Mesendoderm (in vitro differentiated cells): ENCODE measurements at places on chromosomes 1 and 21.
A peak's percentile ranks its signal among the peaks of the same experiment; 100 is the strongest.

DNA sequence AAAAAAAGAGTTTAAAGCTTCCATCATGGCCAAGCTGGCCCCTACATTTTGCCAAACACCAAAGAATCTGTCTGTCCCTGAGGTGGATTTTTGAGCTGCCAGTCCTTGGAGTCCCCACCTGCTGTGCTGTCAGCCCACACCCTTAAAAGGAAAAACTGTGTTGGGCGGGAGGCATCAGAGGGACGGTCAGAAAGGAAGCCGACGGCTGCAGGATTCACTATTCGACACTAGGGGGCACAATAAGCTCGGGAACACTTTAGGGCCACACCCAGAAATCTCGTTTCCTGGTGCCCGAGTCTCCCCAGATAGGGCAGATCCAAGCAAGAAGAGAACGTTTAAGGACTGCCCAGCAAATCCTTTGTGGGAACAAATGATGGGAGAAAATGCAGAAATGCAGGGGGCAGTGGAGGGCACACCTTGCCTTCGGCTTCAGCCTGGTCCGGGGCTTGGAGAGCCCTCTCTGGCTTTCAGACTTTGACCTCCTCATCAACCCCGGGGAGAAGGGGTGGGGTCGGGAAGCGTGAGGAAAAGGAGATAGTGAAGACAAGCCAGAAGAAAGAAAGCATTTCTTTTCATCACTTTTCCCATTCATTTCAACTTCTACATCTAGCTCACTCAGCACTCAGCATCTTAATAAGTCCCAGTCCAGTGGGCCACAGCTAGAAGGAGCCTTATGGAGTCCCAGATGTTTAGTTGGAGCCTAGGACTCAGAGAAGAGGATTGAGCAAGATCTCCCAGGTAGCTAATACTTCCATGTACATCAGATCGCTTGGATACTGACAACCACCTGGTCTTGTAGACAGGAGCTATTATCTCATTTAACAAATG is 5.0 kb upstream of the CTTNBP2NL start:
- H3K27me3 ChIP-seq, result no peaks in the 10 kb centered on the region
- peaks cover 2% of the 10 kb centered on the region for H3K4me1 ChIP-seq
- DNase-seq, result peak; percentile 97
- no peak overlapping the region for H3K4me3 ChIP-seq
- H3K27ac ChIP-seq, result no peak overlapping the region

DNA sequence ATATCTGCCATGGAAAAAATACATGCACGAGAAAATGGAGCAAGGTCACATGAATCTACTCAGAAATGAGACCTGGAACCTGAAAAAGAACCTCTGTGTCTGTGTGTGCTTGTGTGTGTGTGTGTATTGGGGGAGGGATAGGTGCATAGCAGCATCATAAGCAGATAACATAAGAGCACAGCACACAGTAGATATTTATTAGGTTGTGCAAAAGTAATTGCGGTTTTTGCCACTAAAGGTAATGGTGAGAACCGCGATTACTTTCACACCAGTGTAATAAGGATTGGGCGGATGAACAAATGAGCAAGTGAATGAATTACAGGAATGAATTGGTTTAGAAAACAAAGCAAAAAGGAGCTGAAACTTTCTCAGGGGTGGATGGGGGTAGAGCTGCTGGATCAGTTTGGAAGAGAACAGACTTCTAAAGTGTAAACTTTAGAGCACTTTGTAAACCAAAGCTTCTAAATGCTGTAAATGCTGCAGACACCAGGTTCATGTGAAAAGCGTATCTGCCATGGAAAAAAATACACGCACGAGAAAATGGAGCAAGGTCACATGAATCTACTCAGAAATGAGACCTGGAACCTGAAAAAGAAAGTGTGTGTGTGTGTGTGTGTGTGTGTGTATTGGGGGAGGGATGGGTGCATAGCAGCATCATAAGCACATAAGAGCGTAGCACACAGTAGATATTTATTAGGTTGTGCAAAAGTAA is 156.9 kb downstream of the TOMM20 start:
- no peaks in the 10 kb centered on the region for H3K36me3 ChIP-seq
- H3K4me3 ChIP-seq, result no peak overlapping the region
- peaks cover 22% of the 10 kb centered on the region for H3K4me1 ChIP-seq
- peak overlapping the region; percentile 71 for H3K27ac ChIP-seq

- H3K27me3 ChIP-seq, result no peaks in the 10 kb centered on the region
- H3K36me3 ChIP-seq, result no peaks in the 10 kb centered on the region
- no peak overlapping the region for H3K27ac ChIP-seq
- H3K4me1 ChIP-seq, result peaks cover 7% of the 10 kb centered on the region
- DNase-seq, result no peak
Observed at GRCh38 chr1:93692451-93692861, 10.8 kb upstream of the BCAR3 start.

- no peak overlapping the region for H3K27ac ChIP-seq
- no peaks in the 10 kb centered on the region for H3K27me3 ChIP-seq
- H3K4me1 ChIP-seq, result no peaks in the 10 kb centered on the region
- no peak overlapping the region for H3K4me3 ChIP-seq
- H3K36me3 ChIP-seq, result no peaks in the 10 kb centered on the region
Observed at GRCh38 chr1:212452323-212453155, 19.8 kb downstream of the NENF start.

DNA sequence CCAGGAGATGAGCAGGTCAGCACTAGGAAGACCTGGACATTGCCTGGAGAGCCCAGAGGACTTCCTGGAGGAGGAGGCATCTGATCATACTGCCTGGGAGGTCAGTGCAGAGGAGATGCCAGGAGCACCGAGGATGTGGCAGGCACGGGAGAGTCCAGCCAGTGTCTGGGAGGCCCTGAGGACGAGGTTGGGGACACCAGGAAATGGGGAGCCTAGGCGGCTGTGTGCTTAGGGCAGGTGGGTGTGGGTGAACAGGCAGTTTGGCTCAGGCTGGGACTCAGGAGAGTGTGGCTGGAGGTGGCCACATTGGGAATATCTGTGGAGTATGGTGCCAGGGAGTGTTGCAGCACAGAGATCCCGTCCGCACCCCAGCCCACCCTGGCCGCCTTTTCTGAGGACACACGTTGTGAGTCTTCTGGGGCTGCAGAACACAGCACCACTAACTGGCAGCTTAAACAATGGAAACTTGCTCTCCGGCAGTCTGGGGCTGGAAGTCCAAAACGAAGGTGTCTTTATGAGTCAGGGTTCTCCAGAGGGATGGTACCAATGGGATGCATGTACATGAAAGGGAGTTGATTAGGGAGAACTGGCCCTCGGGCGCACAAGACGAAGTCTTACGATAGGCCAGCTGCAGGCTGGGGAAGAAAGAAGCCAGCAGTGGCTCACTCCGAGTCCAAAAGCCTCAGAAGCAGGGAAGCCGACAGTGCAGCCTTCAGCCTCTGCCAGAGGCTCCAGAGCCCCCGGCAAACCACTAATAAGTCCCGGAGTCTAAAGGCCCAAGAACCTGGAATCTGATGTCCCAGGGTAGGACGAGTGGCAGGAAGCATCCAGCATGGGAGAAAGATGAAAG is 58.0 kb downstream of the FAAP20 start:
- no peaks in the 10 kb centered on the region for H3K36me3 ChIP-seq
- no peaks in the 10 kb centered on the region for H3K27me3 ChIP-seq
- H3K4me1 ChIP-seq, result peaks cover 4% of the 10 kb centered on the region
- no peak overlapping the region for H3K27ac ChIP-seq

- H3K27me3 ChIP-seq, result no peaks in the 10 kb centered on the region
- peaks cover 3% of the 10 kb centered on the region for H3K4me1 ChIP-seq
- H3K27ac ChIP-seq, result no peak overlapping the region
Observed at GRCh38 chr21:42836767-42837301, 42.5 kb downstream of the WDR4 start.

DNA sequence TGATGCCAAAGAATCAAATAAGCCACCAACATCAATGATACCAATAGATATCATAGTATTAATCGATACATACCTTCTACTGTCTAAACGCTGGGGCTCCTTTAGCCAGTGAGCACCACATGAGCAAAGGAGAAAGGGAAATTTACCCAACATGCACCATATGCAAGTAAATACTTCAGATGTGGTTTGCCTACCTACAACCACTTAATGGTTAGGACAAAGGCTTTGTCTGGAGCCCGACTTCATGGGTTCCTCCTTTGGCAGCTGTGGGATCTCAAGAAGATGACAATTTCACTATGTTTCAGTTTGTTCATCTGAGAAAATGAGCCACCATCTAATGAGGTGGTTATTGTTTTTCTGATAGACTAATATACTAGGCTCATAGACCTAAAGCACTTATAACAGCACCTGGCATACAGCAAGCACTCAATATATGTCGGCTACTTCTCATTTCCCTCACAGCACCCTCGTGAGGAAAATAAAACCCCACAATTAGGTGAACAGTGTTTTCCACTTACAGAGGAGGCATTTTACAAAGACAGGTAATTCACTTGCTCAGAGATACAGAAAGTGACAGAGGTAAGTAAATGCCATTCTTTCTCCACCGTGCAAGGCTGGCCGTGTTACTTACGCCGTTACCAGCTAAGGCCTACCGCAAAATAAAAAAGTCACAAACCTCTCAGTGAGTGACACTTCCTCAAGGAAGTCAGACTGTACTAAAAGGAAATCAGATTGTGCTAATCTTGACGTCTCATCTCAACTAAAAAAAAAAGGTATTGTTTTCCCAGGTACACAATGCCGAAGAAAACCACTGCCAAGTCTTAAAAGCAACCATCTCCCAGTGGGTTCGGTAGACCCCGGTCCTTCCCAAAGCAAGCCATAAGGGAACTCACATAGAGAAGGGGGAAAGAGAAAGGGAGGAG is 1.6 kb downstream of the TTC13 start:
- H3K4me1 ChIP-seq, result peaks cover 3% of the 10 kb centered on the region
- no peaks in the 10 kb centered on the region for H3K36me3 ChIP-seq
- H3K27me3 ChIP-seq, result no peaks in the 10 kb centered on the region
- H3K27ac ChIP-seq, result no peak overlapping the region
- H3K4me3 ChIP-seq, result no peak overlapping the region

GRCh38 chr1:213326281-213327016 is 275.4 kb downstream of the RPS6KC1 start:
- no peaks in the 10 kb centered on the region for H3K36me3 ChIP-seq
- no peaks in the 10 kb centered on the region for H3K27me3 ChIP-seq
- H3K4me1 ChIP-seq, result peaks cover 6% of the 10 kb centered on the region
- no peak for DNase-seq
- H3K4me3 ChIP-seq, result no peak overlapping the region

GRCh38 chr21:38628349-38628748 is 130.1 kb upstream of the ERG start:
- no peak overlapping the region for H3K4me3 ChIP-seq
- DNase-seq, result peak; percentile 23
- H3K27ac ChIP-seq, result no peak overlapping the region
- H3K36me3 ChIP-seq, result no peaks in the 10 kb centered on the region

DNA sequence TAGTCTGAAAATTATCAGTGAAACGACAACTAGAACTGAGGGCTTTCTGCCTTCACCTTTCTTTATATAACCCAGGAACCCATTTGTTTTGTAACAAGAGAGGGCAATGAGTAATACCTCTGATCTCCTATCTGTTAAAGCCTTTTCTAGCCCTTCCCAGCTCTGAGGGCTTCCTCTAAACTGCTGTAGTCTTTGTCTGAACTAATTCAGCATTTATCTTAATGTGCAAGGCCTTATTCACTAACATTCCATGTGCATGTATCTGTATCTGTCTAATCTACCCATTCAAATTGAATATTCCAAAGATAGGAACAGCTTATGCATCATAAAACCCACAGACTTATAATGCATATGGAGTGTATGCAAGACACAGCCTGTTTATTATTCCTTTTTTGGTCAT is 167.1 kb downstream of the LYPLAL1 start:
- no peak overlapping the region for H3K27ac ChIP-seq
- no peak for DNase-seq
- H3K36me3 ChIP-seq, result no peaks in the 10 kb centered on the region
- H3K4me1 ChIP-seq, result no peaks in the 10 kb centered on the region
